ENCODE measurements at places on chromosomes 2 and 18. TPM values are rescaled to one million over a fixed set of nuclear protein-coding genes. Genes with fewer than 3 reads are reported as not detected.

GRCh38 chr2:28750316-28751251, 1.0 kb upstream of the PPP1CB start:
- DNase-seq = peak; percentile 62

NYAP2 gene
- 2.3 TPM for total RNA-seq

DNA sequence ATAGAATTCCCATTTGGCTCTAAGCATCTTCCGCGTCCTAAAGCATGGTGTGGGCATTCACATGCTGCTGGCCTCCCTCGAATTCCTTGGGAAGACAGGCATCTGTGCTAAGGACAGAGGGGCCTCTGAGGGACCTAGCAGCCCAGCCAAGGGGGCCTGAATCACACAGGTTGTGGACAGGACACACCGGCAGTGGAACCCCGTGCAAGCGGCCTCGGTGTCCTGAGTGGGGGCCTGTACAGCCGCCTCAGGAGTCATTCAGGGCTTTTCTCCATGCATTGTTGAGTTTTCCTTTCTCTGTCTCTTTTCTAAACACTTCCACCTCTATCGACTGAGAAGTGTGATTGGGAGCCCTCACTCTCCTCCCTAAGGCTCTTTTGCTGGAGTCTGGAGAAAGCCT, 44.3 kb upstream of the SMIM21 start:
- DNase-seq = no peak

TEX44 gene
- not detected for total RNA-seq

SLC19A3 gene
- total RNA-seq = not detected

DNA sequence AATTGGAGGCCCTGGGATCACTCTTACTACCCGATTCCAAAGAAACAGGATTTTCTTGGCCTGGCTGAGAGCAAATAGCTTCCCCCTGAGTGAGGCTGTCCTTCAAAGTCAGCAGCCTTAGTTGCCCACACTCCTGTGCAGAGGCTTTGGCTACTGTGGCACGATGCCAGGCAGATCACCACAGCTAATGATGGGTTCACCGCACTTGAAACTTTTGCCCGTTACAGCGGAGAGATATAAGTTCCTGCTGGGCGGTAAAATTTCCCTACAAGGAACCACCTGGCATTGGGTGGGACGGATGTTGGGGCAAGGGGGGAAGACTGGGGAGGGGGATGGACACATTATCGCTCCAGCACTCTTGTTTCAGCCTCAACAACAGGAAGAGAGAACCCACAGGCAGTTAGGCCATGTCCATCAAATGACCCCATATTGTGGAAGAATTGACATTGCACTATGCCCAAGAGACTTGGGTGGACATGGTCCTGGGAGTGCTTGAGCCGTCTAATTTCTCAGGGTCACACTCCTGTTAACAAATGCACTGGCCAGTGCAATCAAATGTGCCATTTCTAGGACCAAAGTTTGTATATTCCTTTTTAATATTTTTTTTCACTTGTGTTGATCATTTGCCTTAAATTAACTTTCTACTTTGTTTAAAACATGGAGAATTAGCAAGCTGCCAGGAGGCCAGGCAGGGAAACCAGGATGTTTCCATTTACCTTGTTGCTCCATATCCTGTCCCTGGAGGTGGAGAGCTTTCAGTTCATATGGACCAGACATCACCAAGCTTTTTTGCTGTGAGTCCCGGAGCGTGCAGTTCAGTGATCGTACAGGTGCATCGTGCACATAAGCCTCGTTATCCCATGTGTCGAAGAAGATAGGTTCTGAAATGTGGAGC, 4.4 kb downstream of the IL1B start:
- DNase-seq = no peak

DNA sequence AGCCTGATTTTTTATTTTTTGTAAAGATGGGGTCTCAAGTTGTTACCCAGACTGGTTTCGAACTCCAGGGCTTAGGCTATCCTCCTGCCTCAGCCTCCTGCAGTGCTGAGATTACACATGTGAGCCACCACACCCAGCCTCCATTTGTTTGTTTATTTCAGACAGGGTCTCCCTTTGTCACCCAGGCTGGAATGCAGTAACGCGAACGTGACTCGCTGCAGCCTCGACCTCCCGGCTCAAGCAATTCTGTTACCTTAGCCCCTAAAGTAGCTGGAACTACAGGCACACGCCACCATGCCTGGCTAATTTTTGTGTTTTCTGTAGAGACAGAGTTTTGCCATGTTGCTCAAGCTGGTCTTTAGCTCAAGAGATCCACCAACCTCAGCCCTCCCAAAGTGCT, 27.2 kb downstream of the UBXN4 start:
- no peak for DNase-seq

GKN2 gene
- total RNA-seq = not detected

DNA sequence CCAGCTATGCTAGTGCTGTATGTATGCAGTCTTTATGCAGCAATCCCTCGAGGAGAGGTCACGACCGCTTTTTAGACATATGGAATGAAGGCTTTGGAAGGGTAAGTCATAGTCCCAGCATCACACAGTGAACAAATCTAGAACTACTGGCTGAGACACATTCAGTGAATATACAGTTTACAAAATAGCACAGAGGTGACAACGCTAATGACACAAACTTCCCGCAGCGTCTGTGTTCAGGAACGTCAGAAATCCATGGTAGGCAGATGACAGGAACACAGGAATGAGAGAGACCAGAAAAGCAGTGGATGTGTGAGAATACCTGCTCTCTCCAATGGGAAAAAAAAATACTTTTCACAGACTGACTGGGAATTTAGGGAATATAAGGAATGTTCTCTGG, 29.6 kb downstream of the CABYR start:
- no peak for DNase-seq

EVX2 gene
- not detected for total RNA-seq

- DNase-seq = no peak
These were observed 59.4 kb downstream of the ZNF236 start for GRCh38 chr18:76881744-76882143.

- DNase-seq = no peak
These were observed 155.5 kb upstream of the ACVR2A start for GRCh38 chr2:147689220-147689909.

DNA sequence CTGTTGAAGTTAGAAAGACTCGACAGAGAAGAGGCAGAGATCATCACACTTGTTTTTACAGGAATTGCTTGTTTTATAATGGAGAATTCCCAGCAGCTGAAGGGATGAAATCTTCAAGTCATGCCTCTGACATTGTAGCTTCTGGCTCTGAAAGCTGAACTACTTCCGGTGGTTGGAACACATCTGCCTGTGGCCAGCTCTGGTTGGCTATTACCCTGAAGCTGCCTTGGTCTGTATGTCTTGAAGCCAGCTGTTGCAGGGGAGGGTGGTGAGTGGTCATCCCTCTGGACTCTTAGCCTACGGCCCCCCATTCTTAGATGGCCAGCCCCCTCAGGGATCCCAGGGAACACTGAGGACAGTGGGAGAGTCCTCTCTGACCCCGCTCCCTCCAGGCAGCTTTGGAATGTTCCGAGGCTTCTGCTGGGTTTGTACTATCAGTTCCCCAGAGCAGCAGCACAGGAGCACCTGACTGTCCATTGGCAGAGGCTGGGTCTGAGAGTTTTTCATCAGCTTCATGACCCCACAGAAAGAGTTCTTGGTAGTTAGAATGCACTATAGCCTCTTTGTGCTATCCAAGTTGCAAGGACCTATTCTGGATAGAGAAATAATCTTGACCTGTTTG, 87.4 kb upstream of the CAPN13 start:
- no peak for DNase-seq

DNA sequence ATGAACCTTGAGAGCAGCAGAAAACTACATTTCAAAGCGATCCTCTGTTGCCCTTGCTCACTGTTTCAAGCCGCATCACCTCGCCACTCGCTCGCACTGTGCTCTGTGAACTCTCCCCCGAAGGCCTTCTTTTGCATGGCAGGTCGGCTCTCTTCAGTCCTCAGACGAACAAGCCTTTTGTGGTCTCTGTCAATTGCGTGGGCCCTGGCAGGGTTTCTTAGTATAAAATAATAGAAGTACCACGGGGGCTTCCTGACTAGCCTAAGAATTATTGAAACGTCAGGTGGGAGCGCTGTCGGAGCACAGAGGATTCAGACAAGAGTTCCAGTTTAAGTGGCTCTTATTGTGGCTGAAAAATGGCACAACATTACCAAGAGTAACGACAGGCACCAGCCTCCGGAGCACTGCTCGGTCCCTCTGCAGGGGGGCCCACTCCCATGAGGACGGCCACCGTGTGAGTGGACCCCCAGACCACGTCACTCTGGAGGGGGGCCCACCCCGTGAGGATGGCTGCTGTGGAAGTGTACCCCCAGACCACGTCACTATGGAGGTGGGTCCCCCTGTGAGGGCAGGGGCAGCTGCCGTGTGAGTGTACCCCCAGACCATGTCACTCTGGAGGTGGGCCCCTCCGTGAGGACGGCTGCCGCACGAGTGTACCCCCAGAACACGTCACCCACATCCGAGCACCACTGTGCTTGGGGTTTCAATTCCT, 237.7 kb downstream of the HDAC4 start:
- DNase-seq = no peak

GRCh38 chr2:240369801-240370585, 65.5 kb upstream of the GPC1 start:
- DNase-seq = peak; percentile 82

MTCL1 gene
- 28.2 TPM for total RNA-seq

CENPA gene
- 22.0 TPM for total RNA-seq

ANKRD30BL gene
- total RNA-seq = not detected

SMCHD1 gene
- total RNA-seq = 38.3 TPM

DNA sequence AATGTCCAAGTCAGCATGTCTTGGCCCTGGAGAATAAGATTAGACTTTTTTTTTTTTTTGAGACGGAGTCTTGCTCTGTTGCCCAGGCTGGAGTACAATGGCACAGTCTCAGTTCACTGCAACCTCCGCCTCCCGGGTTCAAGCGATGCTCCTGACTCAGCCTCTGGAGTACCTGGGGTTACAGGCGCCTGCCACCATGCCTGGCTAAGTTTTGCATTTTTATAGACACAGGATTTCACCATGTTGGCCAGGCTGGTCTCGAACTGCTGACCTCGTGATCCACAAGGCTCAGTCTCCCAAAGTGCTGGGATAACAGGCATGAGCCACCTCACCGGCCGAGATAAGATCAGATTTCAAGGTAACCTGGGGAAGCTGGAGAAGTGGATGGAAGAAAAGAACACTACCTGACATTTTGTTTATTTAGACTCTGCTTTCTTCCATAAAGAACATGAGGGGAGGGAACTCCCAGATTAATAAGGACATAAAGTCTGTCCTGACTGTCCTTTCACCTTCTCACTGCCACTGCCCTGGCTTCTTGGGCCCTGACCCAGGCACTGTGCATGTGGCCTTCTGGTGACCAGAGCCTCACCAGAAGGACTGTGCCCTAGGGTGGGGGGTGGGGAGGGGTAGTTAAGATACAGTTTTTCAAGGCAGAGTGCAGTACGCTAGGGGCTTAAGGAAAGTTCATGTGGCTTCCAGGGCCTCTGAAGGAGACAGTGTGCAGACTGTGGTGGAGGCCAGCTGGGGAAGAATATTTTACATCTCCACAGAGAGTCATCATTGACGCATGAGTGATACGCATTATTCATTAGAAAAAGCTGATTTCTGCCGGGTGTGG, 4.8 kb upstream of the IMPA2 start:
- DNase-seq = no peak

DNA sequence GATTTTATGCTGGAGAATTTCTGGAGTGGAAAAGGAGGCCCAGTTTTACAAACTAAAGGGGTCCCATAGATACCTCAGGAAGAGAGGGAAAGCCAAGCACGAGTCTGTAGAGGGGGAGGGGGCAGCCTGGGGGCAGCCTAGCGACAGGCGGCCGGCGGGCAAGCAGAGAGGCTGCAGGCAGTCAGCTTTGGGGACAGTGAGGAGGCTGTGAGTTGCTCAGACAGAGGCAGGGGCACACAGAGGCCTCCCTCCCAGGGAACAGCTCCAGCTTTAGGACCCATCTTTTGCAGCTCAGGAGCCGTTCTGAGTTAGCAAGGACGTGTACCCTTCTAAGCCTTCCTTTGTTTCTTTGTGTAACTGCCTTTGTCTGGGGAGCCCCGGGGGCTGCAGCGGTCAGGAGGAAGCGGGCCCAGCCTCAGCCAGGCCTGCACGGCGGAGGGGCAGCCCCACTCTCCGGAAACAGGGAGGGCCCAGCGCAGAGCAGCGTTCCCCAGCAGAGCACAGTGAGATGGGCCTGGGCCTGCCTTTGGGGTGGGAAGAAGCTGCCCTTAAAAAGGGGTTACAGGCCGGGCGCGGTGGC, 41.1 kb upstream of the RALBP1 start:
- DNase-seq = no peak

- DNase-seq = no peak
These were observed 24.4 kb downstream of the CAPG start for GRCh38 chr2:85385746-85386145.

GRCh38 chr2:125224188-125224587, 1199.1 kb downstream of the CNTNAP5 start:
- DNase-seq = no peak

GPR55 gene
- 0.79 TPM for total RNA-seq

GRCh38 chr18:56799756-56800155, 148.6 kb downstream of the WDR7 start:
- DNase-seq = peak; percentile 26

- DNase-seq = no peak
These were observed 366.9 kb upstream of the SPRED2 start for GRCh38 chr2:65799141-65799854.

DNA sequence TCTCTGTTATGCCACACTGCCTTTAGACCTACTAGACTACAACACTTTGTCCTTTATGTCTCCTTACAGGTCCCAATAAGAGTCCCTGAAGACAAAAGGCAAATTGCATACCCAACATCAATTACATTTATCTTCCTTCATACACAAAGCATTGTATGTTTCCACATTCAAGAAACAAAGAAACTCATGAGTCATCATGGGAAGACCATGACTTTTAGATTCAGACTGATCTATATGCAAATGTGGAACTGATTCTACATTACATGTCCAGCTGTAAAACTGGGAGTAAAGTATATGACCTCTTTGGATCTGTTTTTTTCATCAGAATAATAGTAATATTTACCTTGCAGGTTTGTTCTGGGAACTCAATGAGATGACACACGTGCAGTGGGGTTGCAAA, 25.2 kb upstream of the HNMT start:
- DNase-seq = no peak

GRCh38 chr18:35868915-35869314, 103.6 kb upstream of the RMP24 start:
- DNase-seq = no peak

SCYGR4 gene
- total RNA-seq = not detected

Data from M059J (cell line).